ENCODE measurements at places on chromosomes 5 and 9. TPM values are rescaled to one million over a fixed set of nuclear protein-coding genes. Genes with fewer than 3 reads are reported as not detected.

Gene IFNA4
- not detected for total RNA-seq

- DNase-seq = no peak
Observed at GRCh38 chr5:87649455-87649854, 236.7 kb upstream of the CCNH start.

- DNase-seq = no peak
Observed at GRCh38 chr5:81787474-81788242, 36.8 kb upstream of the SSBP2 start.

DNA sequence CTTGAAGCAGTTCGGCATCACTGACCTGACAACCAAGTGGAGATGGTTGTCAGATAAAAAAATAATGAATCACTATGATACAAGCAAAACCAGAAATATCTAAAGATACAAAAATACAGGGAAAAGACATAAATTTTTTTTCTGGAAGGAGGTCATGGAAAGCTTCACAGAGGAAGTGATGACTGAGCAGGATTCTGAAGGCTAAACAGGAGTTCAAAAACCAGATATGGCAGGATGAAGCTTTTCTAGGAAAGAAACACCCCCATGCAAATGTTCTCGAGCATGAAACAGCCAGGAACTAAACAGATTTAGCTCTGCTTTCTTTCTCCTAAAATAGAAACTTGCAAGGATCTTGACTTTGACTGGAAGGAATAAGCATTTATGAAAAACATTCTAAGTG, 60.7 kb upstream of the IFNE start:
- no peak for DNase-seq

- no peak for DNase-seq
Observed at GRCh38 chr5:98907951-98908350, 20.9 kb downstream of the CHD1 start.

DNA sequence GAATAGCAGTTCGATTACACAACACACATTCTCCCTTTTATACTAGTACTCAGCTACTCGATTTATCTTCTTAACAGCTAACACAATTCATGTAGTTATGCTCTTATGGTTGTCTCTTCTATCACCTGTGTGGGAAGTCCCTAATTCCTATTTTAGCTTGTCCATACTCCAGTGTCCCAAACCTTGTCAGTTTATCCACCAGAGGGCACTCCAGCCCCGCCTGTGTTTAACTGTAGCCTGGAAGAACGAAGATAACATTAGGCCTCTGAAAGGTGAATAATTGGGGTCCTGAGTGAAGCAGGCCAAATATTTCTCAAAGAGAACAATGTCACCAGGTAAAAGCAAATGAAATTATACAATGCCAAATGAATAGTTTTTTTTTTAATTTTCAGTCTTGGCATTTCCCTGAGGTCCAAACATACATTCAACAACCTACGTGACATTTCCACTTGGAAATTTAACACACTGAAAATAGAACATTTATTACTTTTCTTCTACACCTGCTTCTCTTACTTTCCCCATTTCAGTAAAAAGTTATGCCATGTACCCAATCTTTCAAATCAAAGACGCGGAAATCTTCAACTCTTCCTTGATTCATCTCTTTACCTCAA, 560.7 kb downstream of the HTR1A start:
- no peak for DNase-seq

- no peak for DNase-seq
Observed at GRCh38 chr5:178457471-178457870, 132.7 kb downstream of the COL23A1 start.

DNA sequence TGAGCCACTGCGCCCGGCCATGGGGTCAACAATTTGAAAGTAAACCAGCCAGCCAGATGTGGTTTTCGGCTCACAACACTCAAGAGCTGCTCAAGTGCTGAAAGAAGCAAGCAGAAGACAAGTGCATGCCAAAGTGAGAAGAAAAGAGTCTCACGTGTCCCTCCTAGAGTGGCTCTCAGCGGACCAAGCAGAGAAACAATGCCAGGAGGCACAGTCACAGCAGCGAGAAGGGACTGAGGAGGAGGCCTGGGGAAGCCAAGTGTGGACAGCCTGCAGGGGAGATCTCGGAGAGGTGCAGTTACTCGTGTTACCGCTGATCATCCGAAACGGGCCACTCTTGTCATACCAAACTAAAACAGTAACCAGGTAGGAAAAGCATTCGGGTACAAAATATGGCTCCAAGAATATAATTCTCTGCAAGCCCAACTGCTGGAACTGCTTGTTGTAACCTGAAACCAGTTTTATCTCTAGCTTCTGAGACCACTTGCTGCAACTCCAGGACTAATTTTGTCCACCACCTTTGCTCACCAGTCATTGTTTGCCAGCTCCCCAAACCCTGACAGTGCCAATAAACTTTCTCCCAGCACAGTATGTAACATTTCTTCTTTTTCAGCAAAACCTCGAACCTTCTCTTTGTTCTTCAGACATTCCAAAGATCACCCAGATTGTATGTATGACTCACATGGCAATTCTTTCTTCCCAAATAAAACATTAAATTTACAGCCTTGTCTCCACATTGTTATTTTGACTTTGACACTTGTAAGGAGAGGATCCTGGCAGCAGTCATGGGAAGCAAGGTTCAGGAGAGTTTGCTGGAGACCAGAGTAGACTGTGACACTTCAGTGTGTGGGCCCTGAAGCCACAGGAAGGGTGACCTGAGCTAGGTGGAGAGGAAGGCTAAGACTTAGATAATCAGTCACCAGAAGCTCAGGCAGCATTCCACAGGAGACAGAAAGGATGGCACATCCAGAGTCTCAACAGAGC, 6.3 kb downstream of the SLC35D2 start:
- no peak for DNase-seq

GRCh38 chr9:127854960-127855359, 502 bp upstream of the ENG start:
- DNase-seq = no peak

GRCh38 chr5:158324236-158324635, 465.3 kb upstream of the CLINT1 start:
- DNase-seq = no peak

Measured in activated T-cell treated with anti-CD3 and anti-CD28 coated beads, Interleukin-2, amount 50 U/mL, for 4 hours (primary cell).